ENCODE measurements at places on chromosomes 2 and 18.

DNA sequence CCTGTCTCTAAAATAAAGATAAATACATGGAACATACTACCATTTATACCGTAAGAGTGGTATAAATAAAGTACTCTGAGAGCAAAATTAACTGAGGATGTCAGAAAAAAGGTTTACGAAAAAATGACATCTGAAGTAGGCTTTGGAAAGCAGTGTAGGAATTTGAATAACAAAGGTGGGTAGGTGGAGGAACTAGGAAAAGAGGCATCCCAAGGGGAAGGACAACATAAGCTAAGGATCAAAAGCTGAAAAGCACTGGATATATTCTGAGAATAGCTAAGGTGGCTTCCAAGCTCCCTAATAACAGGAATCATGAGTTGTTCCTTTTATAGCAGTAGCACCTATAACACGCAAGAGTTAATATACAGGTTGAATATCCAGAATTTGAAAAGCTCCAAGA lies 91.3 kb downstream of the BAZ2B start:
- no peak for DNase-seq

GRCh38 chr2:206160125-206160806 lies 571 bp downstream of the EEF1B2 start:
- DNase-seq: no peak

DNA sequence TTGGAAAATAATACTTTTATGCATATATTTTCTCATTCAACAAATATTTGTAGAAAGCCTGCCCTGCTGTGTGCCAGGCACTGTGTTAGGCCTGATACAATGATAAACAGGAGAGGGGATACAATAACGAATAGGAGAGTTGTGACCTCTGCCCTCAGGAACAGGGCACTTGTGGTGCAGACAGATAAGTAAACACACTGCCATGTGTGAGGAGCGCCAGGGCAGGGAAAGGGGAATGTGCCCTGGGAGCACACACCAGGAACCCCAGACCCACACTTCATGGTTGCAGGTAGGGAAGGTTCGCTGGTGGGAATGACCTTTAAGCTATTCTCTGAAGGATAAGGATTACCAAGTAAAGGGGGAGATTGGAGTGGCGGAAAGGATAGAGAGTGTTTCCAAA lies 42.2 kb upstream of the DSC1 start:
- DNase-seq: no peak

- no peak for DNase-seq
Measured at GRCh38 chr2:28343184-28343942, 49.3 kb upstream of the FOSL2 start.

- no peak for DNase-seq
Measured at GRCh38 chr2:18987592-18988073, 370.8 kb downstream of the OSR1 start.

DNA sequence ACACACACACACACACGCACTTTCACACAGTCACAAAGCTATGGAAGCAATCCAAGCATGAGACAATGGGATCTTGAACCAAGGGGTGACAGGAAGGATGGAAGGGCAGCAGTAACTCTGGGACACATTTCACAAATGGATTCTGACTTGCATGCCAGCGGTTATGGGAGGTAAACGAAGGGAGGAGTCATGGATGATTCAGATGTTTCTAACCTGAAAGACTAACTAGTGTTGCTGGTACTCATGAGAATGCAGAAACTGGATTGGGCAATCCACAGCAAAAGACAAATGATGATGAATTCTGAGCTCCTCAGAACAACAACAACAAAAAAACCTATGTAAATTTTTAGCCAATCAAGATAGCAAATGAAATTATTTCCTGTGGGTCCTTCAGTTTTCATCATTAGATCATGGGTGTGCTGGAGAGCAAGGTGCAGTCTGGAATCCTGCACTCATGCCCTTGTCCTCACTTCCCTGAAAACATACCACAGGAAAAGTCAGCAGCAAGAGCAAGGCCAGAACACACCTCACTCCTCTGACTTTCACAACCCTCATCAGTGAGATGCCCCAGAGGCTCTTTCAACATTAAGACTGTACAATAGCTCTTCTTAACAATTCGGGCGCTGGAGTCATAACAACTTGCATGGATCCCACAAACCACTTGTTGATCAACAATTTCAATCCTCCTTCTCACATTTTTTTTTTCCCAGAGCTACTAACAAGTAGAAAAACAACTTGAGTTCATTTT lies 32.6 kb downstream of the ABCA12 start:
- no peak for DNase-seq

GRCh38 chr18:13513021-13513420 lies 213.3 kb downstream of the FAM210A start:
- DNase-seq: no peak

GRCh38 chr2:196987649-196988364 lies 61.3 kb upstream of the PGAP1 start:
- no peak for DNase-seq

- DNase-seq: no peak
Measured at GRCh38 chr2:68819556-68819955, 51.6 kb downstream of the BMP10 start.
